ENCODE measurements at places on chromosomes 16 and 17.

- DNase-seq = no peak
These were observed 126.6 kb downstream of the LAT start for GRCh38 chr16:29111421-29111820.

GRCh38 chr16:22293137-22294106 is 3.8 kb upstream of the POLR3E start:
- DNase-seq = no peak

DNA sequence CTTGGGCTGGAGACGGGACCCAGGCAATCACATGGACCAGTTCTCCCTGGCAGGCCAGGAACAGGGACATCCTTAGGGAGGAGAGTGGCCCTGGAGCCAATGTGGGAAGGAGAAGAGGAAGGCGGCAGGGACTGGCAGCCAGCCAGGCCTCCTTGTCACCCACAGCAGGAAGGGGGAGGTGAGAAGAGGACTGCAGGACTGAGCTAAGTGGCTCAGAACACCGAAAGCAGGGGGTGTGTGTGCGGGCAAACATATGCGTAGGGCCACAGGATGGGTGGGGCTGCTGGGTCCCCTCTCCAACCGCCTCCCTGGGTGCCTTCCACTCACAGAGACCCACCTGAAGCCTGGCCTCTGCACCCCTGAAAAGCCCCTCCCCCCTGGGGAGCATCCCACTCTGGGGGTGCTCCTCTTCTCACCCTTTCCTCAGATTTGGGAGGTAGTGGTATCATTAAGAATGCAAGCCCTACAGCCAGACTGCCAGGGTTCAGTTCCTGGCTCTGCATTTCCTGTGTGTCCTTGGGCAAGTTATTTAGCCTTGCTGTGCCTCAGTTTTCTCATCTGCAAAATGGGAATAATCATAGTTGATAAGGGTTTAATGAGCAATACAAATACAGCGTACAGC is 8.1 kb downstream of the PNMT start:
- no peak for DNase-seq

- no peak for DNase-seq
These were observed 130.1 kb downstream of the TOX3 start for GRCh38 chr16:52416888-52417287.

DNA sequence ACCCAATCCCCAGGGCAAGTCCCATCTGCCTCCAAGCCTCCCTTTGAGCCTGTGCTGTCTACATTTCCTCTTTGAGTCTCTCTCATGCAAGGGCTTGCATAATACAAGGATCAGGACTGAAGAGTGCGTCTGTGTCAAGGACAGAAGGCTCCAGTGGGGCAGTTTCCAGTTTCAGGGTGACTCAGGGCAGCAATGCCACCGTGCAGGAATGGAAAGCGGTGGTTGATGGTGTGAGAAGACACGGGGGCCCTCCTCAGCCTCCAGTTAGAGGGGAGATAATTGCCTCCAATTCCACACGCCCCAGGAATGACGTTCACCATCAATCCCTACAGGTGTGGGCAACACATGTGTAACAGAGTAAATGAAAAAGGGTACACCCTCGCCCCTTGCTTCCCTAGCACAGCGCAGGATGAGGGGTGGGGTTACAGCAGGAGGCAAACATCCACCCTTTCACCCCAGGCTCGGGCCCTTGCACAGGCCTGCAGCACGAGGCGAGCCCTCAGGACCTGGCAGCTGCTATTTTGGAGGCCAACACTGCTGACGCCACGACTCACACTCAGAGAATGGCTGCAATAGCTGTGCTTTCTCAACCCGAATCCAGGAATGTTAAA is 24.8 kb upstream of the SLC25A19 start:
- no peak for DNase-seq

DNA sequence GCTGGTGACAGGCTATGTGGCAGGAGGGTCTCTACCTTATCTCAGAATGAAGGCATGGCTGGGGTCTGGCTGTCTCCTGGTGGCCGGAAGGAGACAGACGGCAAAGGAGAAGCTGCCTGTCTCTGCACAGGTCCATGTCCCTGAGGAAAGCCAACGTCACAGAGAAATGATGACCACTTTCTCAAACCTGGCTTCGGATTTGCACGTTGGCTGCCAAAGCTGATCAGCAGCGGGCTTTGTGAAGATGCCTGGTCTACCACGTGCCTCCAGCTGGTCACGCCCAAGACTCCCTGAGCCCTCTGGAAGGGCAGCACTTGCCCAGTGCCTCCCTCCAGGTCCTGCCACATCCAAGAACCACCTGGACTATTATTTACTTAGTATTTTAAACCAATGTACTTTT is 8.4 kb downstream of the DEXI start:
- no peak for DNase-seq
